ENCODE measurements at places on chromosomes 16 and 17.

DNA sequence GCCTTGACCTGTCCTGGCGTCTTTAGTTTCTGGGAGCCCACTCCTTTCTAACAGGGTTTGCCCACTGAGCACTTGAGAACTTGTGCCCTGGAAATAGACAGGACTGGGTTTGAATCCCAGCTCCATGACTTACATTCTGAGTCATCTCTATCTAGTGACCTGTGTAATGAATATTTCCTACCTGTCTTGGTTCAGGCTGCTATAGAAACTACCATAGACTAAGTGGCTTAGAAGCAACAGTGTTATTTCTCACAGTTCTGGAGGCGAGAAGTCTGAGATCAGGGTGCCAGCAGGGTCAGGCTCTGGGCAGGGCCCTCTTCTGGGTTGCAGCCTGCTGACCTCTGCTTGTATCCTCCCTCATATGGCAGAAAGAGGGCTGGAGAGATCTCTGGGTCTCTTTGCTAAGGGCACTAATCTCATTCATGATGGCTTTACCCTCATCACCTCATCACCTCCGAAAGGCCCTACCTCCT lies 110.7 kb upstream of the DHX40 start:
- no peak for DNase-seq

DNA sequence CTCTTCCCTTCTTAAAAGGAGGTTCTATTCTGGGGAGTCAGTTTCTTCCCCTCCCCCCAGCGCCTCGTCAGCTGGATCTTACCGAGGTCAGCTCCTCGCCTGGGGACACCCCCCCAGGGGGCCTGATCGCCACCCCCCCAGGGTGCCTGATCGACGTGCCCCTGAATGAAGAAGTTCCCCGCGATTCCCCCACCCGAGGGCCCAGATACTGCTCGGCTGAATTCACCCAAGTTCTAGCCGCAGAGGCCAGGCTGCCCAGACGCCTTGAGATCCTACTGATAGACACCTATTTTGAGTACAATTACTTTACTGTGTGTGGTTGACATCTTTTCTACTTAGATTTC lies 1.4 kb downstream of the RAB11FIP3 start:
- DNase-seq: peak; percentile 49

GRCh38 chr16:69917311-69917710 lies 33.8 kb upstream of the CLEC18A start:
- no peak for DNase-seq

DNA sequence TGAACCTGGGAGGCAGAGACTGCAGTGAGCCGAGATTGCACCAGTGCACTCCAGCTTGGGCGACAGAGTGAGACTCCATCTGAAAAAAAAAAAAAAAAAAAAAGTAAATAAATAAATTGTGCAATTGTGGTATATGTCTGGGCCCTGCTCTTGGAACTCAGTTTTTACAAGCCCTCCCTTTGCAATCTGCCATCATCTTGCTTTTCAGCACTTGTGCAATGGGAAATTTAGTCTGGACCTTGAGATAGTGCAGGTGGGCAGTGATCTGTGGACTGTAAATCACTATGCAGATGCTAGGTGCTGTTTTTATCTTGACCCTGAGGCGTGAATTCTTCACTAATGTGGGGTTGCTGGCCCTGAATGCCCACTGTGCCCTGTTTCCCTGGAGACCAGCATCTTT lies 6.5 kb upstream of the RAP1GAP2 start:
- DNase-seq: no peak

- no peak for DNase-seq
These were observed 462.0 kb downstream of the HS3ST3B1 start for GRCh38 chr17:14762736-14763479.

GRCh38 chr16:14087590-14088154 lies 16.6 kb downstream of the MRTFB start:
- DNase-seq: no peak
